Activated naive CD4-positive, alpha-beta T cell treated with anti-CD3 and anti-CD28 coated beads for 36 hours (primary cell): ENCODE measurements at places on chromosomes 5 and 9.

- no peak for DNase-seq
Measured at GRCh38 chr9:133842174-133842573, 104.0 kb upstream of the SARDH start.

DNA sequence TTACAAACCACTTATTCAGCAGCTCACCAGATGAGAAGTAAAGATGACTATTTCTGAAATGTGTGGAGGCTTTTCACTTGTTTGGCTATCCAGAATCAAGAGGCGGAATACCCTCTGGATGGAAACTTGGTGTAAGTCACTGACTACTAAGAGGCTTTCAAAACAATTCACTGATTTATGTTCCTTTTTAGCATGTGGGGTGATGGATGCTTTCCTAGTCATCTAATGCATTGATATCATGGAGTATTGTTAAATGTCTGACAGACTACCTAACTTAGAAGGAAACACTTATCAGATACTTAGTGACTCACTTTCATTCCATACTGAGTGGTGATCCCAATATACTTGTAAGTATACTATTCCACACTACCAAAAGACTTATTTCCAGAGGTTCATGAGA is 141.4 kb downstream of the PLK2 start:
- DNase-seq, result no peak

DNA sequence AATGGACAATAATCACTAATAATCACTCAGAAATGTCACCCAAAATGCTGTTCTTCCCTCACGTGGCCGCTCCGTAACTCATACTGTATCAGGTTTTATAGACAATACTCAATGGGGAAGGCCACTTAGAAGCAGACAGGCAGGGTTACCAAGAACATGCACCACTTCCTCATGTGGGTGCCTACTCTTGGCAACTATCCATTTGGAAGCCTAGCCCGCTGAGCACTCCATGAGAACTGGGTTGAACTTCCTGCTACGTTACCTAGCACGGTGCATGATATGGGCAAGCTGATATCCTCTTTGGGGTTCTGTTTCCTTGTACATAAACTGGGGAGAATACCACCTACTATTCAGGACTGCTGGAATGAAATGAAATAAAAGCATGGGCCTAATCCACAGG is 14.3 kb downstream of the DAP start:
- DNase-seq, result no peak

- DNase-seq, result no peak
Measured at GRCh38 chr5:83408719-83409118, 62.8 kb upstream of the VCAN start.

GRCh38 chr5:177189416-177189815 is 55.8 kb downstream of the NSD1 start:
- DNase-seq, result no peak

DNA sequence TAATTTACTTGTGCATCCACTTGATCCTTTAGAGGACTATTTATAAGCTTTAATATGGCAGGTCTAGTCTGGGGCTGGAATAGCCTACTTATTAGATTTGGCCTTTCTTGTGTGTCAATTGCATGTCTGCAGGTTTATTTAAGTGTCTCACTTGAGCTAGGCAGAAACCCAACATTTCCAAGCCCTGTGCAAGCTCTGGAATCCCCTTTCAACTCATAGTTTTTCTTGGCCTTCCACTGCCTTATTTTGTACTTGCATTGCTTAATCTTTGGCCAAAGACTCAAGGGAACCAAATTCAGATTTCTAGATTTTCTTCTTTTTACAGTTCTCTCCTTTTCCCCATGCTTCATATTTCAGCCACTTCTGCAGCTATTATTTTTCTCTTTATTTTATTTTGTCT is 102.4 kb upstream of the RFX3 start:
- no peak for DNase-seq
